Stimulated activated CD4-positive, alpha-beta T cell treated with anti-CD3 and anti-CD28 coated beads, Interleukin-4, amount 100 ng/mL, for 1 hour (primary cell): ENCODE measurements at places on chromosomes 6 and 20.

- no peak for DNase-seq
Observed at GRCh38 chr6:145798530-145798929, 16.1 kb downstream of the FBXO30 start.

- DNase-seq: no peak
Observed at GRCh38 chr6:39273406-39273821, 40.8 kb downstream of the KCNK17 start.

- no peak for DNase-seq
Observed at GRCh38 chr20:199996-200395, 10.5 kb upstream of the DEFB128 start.

DNA sequence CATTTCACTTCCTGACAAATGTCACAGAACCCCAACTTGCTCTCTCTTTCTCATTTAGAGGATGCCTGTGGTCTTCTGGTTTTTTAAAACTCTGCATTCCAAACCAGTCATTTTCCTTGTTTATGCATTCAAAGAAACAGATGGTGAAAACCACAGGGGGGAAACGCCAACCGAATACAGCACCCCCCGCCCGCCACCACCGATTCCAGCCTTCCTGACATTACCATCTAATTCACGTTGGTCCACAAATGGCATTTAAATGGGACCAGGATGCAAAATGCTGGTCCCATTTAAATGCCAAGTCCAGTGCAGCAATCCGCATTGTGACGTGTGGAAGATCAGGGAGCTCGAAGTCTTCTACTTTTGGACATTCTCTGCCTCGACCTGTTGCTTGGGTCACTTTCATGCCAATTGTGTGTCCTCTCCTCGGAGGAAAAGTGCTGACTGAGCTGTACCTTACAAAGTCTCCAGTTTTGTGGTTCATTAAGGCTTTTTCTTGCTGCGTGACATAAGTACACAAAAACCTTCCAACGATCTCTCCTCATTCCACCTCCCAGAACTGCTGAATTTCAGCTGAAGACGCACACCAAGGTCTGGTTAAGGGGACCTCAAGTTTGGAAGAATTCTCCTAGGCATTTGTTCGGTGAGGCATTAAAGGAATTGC lies 35.8 kb downstream of the NEDD9 start:
- no peak for DNase-seq

GRCh38 chr6:73604461-73604860 lies 49.3 kb downstream of the SLC17A5 start:
- DNase-seq: no peak
